ENCODE measurements at places on chromosomes 13 and 19.
A peak's percentile ranks its signal among the peaks of the same experiment; 100 is the strongest.

DNA sequence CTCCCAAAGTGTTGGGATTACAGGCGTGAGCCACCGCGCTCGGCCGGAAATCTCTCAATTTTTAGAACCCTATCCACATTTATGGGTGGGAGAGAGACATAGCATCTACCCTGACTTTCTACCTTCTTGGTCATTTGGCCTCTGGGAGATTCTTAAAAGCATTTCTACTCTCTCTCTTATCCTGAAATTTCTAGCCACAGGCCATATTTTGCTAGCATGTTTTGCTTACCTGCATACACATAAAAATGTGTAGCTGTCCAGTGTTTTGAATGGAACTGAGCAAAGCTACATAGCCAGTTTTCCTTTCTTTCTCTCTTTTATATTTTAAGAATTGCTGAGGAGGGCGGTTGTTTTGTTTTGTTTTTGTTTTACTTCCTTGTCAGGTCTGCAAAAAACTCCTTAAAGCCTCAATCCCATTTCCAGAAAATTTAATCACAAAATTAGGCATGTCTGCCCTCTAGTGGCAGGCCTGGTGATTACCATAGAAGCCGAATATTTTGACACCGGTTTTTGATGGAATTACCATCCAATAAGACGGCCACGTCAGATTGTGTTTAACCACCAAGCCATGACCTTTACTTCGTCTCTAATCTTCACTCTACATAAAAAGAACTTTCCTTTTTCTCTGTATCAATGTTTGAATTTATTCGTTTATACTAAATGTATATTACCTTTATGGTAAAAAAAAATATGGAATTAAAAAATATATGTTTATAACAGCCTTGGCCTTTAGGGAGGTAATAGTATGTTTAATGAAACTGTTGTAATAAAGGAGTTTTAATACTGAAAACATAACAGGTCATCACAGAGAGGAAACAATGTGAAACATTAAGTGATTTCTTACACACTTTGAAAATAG, 34.4 kb upstream of the OXGR1 start:
- peak; percentile 83 for DNase-seq

DNA sequence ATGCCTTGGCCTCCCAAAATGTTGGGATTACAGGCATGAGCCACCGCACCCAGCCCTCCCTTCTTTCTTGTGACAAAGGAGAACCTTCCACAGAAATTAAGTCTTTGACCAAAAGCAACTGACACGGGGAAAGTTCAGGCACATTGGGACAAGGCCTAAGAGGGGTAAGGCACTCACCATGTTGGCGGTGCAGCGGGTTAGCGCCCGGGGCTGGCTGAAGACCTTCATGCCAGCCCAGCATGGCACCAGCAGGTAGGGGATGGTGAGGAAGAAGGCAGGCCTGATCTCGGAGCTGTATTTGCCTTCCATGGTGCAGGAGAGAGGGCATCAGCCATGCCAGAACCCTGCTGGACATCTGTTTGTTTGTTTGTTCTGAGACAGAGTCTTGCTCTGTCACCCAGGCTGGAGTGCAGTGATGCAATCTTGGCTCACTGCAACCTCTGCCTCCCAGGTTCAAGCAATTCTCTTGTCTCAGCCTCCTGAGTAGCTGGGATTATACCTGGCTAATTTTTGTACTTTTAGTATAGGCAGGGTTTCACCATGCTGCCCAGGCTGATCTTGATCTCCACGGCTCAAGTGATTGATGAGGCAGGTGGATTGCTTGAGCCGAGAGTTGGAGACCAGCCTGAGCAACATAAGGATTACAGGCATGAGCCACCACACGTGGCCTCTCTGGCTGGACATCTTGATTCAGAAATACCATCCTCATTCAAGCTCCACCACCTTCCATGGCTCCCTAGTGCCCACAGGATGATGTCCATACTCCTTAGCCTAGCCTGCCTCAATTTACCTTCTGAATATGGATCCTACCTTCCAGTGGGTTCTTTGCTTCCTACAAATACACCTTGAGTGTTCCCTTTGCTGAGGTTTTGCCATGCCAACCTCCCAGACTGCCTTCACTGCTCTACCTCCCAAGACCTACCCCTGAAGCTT, 4.4 kb downstream of the TM6SF2 start:
- no peak for DNase-seq

DNA sequence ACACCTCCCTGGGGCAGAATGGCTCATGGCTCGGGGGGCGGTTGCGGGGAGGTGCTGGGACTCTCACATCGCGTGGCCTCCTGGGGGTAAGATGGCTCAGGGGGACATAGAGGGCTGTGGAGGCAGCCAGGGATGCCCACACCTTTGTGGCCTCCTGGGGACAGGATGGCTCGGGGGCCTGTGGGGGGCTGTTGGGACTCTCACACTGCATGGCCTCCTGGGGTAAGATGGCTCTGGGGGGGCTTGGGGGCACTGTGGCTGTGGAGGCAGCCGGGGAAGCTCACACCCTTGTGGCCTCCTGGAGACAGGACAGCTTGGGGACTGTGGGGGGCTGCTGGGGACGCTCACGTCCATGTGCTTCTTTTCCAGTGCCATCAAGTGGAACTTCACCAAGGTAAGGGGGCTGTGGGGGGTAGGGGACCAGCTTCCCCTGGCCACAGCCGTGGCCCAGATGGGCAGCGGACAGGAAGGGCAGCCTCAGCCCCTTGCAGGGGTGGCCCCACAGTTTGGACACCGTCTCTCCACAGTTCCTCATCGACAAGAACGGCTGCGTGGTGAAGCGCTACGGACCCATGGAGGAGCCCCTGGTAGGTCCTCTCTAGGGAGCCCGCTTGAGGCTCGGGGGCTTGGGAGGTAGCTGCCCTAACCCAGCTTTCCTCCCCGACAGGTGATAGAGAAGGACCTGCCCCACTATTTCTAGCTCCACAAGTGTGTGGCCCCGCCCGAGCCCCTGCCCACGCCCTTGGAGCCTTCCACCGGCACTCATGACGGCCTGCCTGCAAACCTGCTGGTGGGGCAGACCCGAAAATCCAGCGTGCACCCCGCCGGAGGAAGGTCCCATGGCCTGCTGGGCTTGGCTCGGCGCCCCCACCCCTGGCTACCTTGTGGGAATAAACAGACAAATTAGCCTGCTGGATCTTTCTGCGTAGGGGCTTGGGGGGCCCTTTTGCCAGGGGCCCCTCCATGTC, 2.4 kb downstream of the GPX4 start:
- no peak for DNase-seq

DNA sequence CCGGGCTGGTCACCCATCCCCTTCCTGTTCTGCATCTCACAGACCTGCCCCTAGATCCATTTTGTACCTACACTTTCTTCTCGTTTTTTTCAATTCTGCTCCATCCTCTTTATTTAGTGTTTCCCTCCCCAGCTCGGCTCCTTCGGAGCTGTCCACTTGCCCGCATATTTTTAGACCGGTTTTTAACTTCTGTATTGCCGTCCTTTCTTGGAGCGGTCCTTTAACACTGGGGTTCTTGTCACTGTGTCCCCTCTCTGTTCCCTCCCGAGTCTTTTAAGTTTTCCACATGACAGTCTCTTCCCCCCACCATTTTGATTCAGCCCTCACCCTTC, 1.7 kb downstream of the ARHGAP35 start:
- DNase-seq, result no peak

GRCh38 chr13:45406421-45406820, 11.8 kb downstream of the SLC25A30 start:
- no peak for DNase-seq

DNA sequence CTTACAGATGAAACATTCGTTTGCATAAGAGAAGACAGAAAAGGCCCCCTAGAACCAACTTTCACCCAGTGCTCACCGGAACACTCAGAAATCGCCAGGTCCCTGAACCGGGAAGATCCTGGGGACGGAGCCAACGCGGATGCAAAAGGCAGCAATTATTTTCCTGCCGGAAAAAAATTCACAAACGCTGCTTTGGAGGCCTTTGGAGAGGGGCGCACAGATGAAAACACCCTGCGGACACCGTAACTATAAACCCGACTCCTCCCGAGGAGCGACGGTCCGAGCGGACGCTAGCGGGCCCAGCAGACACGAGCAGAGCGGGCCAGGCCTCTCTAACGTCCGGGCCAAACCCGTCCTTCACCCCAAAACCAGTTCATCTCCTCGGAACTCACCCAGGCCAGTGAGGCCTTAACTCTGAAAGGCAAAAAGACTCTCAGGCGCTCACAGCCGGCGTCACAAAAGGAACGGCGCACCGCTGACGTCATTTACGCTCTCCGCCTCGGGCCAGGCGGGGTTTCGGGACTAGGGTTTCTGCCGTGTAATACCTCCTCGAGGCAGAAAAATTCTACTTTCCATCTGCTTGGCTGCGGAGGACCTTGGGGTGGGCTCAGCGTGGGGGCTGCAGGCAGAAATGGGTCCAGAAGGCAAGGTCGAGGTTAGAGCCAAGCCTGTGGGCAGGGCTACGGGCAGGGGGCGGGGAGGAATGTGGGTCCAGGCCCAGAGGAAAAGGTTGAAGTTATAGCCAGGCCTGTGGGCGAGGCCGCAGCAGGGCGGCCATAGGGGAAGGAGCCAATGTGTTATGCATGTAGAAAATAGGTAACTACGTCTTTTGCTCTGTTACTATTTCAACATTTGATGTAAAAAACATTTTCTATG, at the start of gene ZNF426:
Gene ZNF426, minus strand, starts transcription at position 463 of the 876 bp plus-strand sequence. CDS start 2,413 bp downstream, outside the sequence.
- peak; percentile 98 for DNase-seq

DNA sequence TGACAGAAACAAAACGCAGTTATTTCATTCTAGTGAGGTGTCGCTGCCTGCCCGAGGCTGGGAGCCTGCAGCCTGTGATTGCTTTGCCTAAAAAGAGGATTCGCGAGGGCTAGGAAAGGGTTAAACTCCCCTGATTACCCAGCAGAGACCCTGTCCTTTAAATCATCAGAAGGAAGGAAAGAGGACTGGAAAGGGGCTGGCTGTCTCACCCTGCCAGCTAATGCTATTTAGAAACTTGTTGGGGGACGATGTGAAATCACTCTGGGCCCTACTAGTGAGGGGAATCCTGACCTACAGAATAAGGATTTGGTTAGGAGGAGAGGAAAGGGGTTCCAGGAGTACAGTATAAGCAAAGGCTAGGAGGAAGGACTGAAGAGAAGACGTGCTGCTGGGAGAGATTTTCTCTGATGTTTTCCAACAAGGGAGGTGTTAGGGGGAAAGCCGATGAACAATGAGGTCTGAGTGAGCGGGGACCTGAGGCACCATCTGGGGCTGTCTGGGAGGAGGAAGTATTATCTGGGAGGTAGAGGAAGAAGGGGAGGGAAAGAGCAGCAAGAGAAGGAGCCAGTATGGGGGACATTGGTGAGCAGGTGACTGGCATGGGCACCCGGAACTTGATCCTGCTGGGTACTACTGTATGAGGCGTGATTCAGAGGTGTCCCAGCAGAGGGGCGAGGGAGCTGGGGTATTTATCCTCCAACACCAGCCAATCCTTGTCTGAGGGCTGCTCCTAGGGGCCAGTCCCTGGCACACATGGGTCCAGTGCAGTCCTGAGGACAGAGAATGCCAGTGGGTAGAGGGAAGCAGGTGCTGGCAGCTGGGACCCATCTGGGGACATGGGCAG, 55.7 kb upstream of the PTPRS start:
- no peak for DNase-seq

GRCh38 chr13:72839831-72840426, 58.0 kb downstream of the PIBF1 start:
- DNase-seq, result peak; percentile 70
